ENCODE measurements at places on chromosomes 5 and 9.

- peak; percentile 50 for DNase-seq
These were observed 6.1 kb downstream of the SCAI start for GRCh38 chr9:125137200-125137599.

- no peak for DNase-seq
These were observed 583.4 kb downstream of the ACTL7B start for GRCh38 chr9:108272349-108272899.

GRCh38 chr5:41856644-41857491 is 13.4 kb downstream of the OXCT1 start:
- no peak for DNase-seq

DNA sequence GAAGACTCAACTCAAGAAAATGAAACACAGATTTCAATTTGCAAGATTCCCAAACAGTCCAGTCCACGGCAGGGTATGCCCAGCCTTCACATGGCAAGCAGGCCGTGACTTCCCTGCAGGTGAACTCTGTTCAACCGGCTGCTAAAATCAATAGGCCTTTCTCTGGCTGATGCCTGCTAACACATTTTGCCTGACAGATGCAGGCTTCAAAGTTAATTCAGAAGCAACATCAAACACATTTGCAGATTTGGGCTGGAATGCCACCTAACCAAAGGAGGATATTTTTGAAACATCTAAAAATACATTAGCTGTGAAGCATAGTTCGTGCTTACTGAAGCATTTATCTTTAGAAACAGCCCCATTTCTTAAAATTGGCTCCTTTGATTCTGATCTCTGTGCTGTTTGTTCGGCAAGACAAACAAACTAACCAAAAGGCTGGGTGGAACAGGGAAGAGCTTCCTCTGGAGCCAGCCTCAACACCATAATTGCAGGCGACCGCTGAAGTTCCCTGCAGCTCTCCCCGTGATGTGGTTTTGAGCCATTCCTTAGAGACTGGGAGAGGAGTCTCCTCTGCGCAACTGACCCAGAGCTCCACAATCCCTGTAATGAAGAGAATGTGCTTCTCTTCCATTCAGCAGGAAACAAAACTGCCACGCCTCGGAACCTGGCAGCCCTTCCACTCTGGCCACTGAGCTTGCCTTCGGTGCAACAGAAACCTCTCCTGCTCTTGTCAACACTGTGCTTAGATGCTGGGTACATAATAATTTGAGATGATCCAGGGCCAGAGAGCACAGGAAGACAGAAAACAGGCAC is 126.5 kb downstream of the MYO10 start:
- DNase-seq: peak; percentile 71

- DNase-seq: no peak
These were observed 37.8 kb upstream of the ADRB2 start for GRCh38 chr5:148788636-148789035.

GRCh38 chr5:1292139-1292538 is 2.7 kb downstream of the TERT start:
- no peak for DNase-seq

DNA sequence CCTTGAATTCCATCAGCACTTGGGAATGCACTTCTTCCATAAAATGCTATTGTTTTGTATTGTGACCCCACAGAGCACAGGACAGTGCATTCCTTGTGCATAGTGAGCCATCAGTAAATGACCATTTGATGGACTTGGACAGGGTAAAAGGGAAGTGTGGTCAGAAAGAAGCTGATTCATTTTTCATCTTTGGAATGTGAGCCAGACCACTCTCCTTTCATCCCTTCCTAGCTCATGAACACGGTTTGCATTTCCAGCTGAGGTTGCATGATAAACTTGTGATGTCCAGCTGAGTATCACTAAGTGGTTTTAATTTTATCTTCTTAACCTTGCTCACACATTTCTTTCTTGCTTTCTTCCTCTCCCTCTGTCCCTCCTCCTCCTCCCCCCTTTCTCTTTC is 101.3 kb downstream of the NUDT12 start:
- peak; percentile 61 for DNase-seq
